ENCODE measurements at places on chromosomes 12 and 14.
A peak's percentile ranks its signal among the peaks of the same experiment; 100 is the strongest.

- DNase-seq, result no peak
Observed at GRCh38 chr14:101495827-101496775, 65.2 kb upstream of the DIO3 start.

DNA sequence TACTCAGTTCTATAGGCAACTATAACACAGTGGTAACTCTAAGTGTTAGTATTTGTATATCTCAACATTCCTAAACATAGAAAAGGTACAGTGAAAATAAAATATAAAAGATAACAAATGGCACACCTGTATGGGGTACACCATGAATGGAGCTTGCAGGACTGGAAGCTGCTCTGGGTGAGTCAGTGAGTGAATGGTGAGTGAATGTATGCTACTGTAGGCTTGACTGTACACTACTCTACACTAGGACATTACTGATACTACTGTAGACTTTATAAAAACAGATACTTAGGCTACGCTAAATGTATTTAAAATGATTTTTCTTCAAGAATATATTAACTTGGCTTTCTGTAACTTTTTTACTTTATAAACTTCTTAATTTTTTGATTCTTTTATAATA is 25.5 kb downstream of the TEAD4 start:
- DNase-seq, result no peak

DNA sequence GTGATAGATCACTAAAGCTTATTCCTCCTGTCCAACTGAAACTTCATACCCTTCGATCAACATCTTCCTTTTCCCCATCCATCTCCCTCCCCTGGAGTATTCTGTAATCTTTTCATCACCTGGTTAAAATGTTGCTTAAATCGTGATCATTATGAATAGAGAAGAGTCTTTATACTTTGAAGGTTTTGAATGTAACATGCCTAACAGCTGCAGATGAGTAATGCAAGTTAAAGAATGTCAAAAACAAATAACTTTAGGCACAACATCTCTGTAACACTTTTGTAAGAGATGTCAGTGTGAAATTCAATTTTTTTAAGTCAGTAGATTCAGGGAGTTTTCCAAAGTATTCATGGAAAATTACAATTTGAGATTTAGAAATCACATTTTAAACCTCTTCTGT is 25.0 kb downstream of the RXYLT1 start:
- no peak for DNase-seq

DNA sequence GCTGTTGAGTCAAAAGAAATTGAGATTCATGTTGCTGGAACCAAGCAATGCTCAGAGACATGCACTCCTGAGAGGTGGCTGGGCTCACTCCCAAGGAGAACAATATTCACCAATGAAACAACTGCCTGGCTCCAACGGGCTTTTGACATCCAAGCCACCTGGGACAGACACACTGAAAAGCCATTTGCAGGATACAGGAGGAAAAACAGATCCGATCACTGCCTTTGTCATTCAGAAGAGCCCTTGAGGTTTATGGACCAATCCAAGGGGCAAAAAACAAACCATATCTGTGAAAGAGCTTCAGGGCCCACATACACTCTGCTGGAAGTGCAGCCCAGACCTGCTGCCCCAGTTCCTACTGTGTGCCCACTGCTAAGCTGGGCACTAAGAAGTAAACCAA is 277.5 kb downstream of the NUAK1 start:
- no peak for DNase-seq

- peak; percentile 38 for DNase-seq
Observed at GRCh38 chr14:22994762-22995275, 12.5 kb upstream of the AJUBA start.

DNA sequence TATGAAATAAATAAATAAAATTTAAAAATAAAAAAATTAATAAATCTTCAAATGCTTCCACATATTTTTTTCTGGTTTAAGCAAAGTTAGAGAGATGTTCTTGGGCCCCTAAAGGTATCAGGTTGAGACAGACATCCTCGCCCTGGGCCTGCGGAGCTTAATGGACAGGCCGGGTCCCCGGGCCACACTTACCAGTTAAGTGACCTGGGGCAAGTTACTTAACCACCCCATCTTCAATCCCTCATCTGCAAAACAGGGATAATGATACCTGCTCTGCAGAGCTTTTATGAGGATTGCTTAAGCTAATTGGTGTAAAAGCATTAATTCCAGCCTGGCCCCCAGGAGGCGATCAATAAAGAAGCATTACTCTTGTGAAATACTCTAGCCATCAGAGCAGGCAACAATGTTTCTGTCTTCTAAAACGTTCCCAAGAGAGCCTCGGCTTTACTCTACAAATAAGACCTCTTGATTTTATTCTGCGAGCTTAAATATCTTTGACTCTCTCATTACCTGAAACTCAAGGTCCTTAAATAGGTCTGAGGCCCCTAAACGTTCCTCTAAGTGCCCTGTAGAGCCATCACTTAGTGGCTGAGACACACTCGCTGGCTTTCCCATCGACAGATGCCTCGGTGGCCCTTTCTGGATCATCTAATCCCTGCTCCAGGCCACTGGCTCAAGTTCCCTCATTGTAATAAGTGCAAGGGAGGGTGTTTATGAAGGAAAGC is 81.1 kb upstream of the DIO3 start:
- no peak for DNase-seq

DNA sequence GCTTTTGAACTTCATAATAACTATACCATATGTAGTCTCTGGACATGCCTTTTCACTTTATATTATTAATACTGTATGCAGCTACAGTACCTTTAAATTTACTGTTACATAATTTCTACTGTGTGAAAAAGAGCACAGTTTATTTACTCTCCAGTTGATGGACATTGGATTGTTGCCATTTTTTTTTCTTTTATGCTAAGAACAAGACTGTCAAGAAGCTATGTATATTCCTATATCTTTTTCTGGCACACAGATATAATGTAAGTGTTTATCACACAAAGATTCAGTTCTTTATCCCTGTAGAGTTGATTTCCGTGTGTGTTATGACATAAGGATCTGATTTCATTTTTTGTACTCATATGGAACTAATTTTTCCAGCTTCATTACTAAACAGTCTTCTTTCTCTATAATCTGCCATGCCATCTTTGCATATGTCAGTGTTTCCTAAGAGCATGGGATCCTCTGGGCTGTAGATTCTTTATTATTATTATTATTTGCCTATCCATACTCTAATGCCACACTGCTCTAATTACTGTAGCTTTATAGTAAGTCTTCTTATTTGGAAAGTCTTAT is 593.0 kb upstream of the ATP2B1 start:
- DNase-seq, result no peak

- DNase-seq, result no peak
Observed at GRCh38 chr14:105025429-105025828, 4.5 kb upstream of the CDCA4 start.

- no peak for DNase-seq
Observed at GRCh38 chr12:110917467-110917866, 2.9 kb downstream of the MYL2 start.

GRCh38 chr12:73632191-73632590 is 905.4 kb upstream of the ATXN7L3B start:
- no peak for DNase-seq

GRCh38 chr12:53807322-53807860 is 55.6 kb upstream of the CISTR start:
- DNase-seq, result no peak

- no peak for DNase-seq
Observed at GRCh38 chr12:54030889-54031471, 1.9 kb upstream of the HOXC5 start.

DNA sequence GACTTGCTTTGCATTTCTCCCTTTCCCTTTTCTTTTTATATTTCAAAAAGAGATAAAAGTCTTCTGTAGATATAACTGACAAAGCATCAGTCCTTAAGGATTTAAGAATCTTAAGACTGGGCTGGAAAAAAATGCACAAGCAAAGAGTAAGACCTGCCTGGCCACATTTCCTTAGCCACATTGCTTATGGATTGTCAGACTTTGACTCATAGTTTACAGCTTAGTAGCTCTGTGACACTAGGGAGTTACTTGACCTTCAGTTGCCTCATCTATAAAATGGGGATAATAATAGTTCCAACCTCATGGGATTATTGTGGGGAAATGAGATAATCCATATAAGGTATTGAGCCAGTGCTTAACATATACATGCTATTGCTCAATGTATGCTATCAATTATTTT is 66.4 kb upstream of the STK38L start:
- DNase-seq, result no peak

Data from activated T-cell treated with anti-CD3 and anti-CD28 coated beads, Interleukin-2, amount 50 U/mL, for 4 hours (primary cell).